RWPE2 (cell line): ENCODE measurements at places on chromosomes 5 and 9.
A peak's percentile ranks its signal among the peaks of the same experiment; 100 is the strongest.

DNA sequence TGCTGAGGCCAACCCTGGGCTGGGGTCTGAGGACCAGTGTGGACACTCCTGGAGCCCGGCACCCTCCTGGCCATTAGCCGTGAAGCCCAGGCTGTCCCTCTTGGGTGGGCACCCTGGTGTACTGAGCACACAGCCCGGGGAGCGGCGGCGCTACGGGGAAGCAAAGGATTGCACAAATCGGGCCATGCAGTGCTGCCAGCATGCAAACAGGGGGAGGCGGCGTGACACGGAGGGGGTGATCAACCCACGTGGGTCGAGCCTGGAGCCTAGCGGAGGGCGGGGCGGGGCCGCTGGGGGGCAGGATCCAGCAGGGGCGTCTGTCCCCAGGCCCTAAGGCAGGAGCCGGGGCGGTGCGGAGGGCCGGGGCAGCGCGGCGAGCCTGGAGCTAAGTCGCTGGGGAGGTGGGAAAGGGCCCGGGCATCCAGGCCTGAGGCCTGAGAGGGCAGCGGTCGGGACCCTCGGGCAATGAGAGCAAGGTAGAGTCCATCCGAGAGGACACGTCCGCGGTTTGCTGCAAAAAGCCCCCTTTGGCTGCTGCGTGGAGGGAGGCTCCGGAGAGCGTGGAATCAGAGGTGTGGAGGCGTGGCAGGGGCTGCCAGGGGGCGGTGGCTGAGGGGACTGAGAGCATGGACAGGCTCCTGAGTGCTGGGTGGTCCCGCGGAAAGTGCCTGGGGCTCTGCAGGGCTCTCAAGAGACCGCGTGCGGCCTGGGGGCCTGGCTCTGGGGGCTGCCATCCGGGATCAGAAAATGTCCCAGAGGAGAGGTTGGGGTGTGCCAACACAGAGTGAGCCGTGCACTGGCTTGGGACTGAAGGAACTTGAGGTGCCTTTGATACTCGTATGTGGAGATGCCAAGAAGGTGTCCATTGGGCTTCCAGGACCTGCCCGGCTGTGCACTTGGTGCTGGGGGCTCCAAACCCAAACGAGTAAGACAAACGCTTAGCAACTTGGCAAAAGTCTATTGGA, 94.2 kb downstream of the BARX1 start:
- no peak for DNase-seq
- H3K27me3 ChIP-seq = peaks cover 42% of the 10 kb centered on the region
- no peaks in the 10 kb centered on the region for H3K4me1 ChIP-seq
- no peak overlapping the region for H3K27ac ChIP-seq

DNA sequence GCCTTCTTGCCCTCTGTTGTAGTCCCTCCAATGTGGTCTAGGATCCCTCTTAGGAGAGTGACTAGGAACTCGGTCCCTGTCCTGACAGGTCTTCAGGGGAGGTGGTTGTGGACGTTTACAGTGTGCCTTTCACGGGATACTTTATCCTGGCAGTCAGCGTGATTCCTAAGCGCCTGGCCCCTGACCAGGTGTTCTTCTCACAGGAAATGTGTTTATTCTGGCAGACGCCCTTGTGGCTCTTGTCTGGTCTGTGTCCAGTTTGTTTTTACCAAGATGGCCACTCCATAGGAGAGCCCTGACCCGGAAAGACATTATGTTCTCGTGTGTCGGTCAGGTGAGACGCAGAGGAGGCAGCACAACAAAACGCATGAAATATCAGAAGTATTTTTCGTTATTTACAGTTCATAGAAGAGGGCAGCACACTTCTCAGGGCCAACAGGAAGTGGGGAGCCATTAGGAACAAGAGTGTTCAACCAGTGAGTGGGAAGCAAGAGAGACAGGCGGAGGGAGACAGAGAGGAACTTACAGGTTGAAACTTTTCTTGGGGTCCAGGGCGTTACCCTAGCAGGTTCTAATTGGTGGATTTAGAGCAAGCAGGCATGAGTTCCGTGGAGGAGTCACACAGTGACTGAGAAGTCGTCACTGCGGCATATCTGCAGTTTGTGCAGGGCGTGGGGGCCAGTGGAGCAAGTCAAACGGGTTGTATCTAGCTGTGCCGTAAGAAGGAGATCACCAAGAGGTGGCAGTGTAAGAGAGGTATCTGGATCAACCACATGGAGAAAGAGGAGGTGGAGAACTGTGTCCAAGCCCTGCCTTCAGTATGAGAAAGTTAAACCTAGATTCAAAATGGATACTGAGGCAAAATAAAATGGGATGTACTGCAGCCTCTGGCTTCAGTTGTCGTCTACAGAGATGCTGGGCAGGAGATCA, 412.9 kb downstream of the ZSWIM6 start:
- no peak overlapping the region for H3K4me3 ChIP-seq
- H3K27ac ChIP-seq = no peak overlapping the region
- no peaks in the 10 kb centered on the region for H3K27me3 ChIP-seq
- no peaks in the 10 kb centered on the region for H3K4me1 ChIP-seq
- no peaks in the 10 kb centered on the region for H3K36me3 ChIP-seq
- no peak for DNase-seq

GRCh38 chr5:179261301-179262125, 83.7 kb downstream of the ADAMTS2 start:
- no peaks in the 10 kb centered on the region for H3K4me1 ChIP-seq
- peak; percentile 62 for DNase-seq
- no peak overlapping the region for H3K4me3 ChIP-seq
- H3K27ac ChIP-seq = no peak overlapping the region

DNA sequence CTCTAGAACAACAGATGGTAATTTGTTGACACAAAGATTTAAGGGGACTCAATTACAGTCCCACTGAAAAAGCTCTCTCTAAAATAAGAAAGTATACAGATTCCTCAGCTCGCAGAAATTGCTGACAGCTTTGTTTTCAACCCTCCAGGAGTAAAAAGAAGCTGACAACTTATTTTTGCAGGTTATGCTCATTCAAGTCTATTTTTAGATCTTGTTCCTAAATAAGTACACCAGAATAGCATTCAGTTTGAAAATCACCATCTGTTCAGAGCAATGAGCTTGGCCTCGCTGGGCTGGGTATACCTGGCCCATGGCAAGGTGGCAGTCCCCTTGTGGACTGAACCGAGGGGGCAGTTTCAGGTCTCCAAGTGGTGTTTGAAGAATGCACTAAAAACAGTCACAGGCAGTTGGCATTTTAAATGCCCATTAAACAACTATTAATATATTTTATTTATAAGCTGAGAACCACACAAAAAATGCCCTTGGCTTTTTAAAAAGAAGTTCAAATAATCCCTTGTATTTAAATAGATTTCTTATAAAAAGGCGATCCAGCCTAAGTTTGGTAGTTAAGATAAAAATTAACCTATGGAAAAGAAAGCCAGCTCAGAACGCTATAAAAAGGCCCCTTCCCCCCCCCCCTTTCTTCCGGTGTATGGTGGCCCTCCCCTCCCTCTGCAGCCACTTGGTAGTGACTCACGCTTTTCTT, 169.2 kb downstream of the AUH start:
- H3K36me3 ChIP-seq = no peaks in the 10 kb centered on the region
- H3K4me3 ChIP-seq = no peak overlapping the region
- no peaks in the 10 kb centered on the region for H3K27me3 ChIP-seq
- H3K27ac ChIP-seq = peak overlapping the region; percentile 81

GRCh38 chr5:94672746-94673145, 54.3 kb downstream of the SLF1 start:
- H3K4me3 ChIP-seq = no peak overlapping the region
- DNase-seq = no peak

DNA sequence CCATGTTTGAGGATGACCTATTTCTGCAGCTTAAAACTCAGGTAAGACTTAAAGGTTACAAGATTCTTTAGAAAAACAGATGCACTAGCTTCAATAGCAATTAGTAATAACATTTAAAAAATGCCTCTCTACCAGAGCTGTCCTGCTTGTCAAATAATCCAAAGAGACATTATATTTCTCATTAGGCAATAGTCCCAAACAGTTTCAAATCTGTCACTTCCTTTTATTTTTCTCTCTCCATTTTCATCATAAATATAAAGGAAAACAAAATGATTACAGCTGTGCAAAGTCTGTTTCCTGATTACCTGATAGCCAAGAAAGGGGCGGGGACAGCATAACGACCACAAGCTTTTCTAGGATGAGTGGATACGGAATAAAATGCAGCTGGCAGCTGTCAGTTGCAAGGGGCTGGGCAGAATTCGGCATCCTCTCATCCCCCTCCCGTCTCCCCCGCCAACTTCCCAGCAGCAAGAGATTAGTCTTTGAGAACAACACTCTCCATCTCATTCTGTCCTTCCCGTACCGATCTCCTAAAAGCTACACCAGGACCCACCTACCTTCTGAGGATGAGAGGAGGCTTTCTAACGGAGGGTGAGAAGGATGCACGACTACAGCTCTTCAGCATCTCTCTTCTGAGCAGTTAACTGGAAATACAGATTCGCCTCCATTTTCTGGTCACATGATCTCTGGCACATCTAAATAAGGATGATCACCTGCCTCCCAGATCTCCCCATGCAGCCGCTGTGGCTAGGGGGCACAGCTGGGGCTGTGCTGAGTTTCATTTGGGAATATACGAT, 72.5 kb upstream of the PCA3 start:
- H3K27me3 ChIP-seq = no peaks in the 10 kb centered on the region
- no peaks in the 10 kb centered on the region for H3K36me3 ChIP-seq
- DNase-seq = no peak
- peaks cover 20% of the 10 kb centered on the region for H3K4me1 ChIP-seq
- no peak overlapping the region for H3K4me3 ChIP-seq

- no peak for DNase-seq
- no peak overlapping the region for H3K27ac ChIP-seq
- H3K27me3 ChIP-seq = no peaks in the 10 kb centered on the region
- peaks cover 10% of the 10 kb centered on the region for H3K36me3 ChIP-seq
- H3K4me1 ChIP-seq = no peaks in the 10 kb centered on the region
- no peak overlapping the region for H3K4me3 ChIP-seq
Measured at GRCh38 chr5:58972301-58972700, 389.4 kb downstream of the RAB3C start.

GRCh38 chr5:66814146-66814991, 218.2 kb downstream of the MAST4 start:
- no peaks in the 10 kb centered on the region for H3K36me3 ChIP-seq
- no peaks in the 10 kb centered on the region for H3K27me3 ChIP-seq
- H3K4me1 ChIP-seq = no peaks in the 10 kb centered on the region
- DNase-seq = no peak

GRCh38 chr9:111621895-111622480, 9.1 kb upstream of the DNAJC25 start:
- DNase-seq = no peak
- H3K4me1 ChIP-seq = peaks cover 7% of the 10 kb centered on the region
- no peaks in the 10 kb centered on the region for H3K27me3 ChIP-seq
